Spinal cord (tissue), 10 donors: ENCODE measurements at places on chromosomes 7 and 10. TPM values are rescaled to one million over a fixed set of nuclear protein-coding genes. Genes with fewer than 3 reads are reported as not detected.

DNA sequence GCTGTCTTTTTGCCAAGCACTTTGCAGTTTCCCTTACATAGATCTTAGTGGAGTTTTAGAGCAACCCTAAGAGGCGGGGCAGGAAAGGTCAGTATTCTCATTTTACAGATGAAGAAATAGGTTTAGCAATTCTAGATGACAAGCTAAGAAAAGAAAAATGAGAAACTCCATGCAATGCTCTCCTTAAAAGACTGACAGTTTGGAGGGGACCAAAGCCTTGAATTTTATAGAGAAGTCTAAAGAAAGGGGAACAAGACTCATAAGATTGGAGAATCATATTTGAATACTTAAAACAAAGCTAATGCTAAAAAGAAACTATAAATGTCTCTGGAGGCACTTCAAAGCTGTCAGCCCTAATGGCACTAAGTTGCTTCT is 19.6 kb downstream of the CEP55 start:
- no peaks in the 10 kb centered on the region for H3K36me3 ChIP-seq
- H3K4me3 ChIP-seq = no peak overlapping the region
- H3K4me1 ChIP-seq = no peaks in the 10 kb centered on the region
- no peak for DNase-seq
- H3K27me3 ChIP-seq = no peaks in the 10 kb centered on the region
- H3K27ac ChIP-seq = no peak overlapping the region

- H3K4me1 ChIP-seq = no peaks in the 10 kb centered on the region
- H3K27me3 ChIP-seq = no peaks in the 10 kb centered on the region
- H3K4me3 ChIP-seq = no peak overlapping the region
- DNase-seq = no peak
- H3K27ac ChIP-seq = no peak overlapping the region
Observed at GRCh38 chr7:92010215-92010614, 69.6 kb downstream of the AKAP9 start.

DNA sequence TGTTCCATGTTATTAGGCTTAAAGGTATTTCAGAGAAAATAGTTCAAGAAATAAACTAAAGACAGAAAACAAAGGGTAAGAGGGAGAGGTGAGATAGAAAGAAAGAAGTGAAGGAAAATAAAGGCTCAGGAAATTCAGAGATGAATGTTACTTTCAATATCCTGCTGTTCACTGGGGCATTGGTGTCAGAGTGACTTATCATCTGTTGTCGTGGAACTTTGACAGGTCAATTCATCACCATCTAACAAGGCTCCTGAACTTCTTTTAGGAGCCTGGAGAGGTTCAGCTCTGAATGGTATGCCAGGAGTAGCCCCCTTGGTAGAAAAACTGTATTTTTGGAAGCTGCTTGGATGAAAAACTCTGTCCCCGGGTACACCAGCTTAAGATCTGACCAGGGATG is 100.1 kb downstream of the KLF6 start:
- H3K4me3 ChIP-seq = no peak overlapping the region
- no peaks in the 10 kb centered on the region for H3K27me3 ChIP-seq
- DNase-seq = no peak
- H3K36me3 ChIP-seq = no peaks in the 10 kb centered on the region

DNA sequence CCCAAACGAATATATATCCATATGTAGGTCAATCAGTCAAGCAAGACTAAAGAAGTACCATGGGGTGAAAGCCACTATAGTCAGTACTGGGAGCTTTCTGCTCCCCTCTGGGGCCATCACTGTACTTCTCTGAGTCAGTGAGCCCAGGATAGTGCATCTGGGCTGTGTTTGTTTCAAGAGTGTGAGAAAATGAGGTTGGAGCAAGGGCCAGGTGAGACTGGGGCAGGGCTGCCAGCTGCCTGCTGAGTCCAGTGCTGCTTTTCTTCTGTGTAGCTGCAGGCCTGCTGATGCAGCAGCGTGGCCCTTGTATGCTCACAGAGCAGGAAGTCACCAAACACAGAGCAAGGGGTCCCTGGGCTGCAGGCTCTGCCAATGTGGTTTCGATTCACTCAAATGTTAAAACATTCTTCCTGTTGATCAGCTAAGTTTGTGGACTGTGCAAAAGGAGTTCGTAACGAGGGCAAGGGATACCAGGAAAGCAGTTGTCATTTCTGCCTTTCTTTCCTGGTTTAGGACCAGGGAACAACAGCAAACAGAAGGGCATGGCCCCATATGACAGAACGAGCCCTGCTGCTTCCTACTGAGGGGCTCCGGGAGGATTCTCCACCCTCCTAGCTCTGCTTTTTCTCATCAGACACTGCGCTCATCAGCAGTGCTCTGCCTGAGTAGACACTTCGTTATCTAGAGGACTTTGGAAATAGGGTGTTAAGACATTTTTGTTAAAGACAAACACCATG is 65.4 kb upstream of the TNS3 start:
- no peaks in the 10 kb centered on the region for H3K36me3 ChIP-seq
- no peak overlapping the region for H3K27ac ChIP-seq
- H3K27me3 ChIP-seq = no peaks in the 10 kb centered on the region
- H3K4me1 ChIP-seq = peaks cover 3% of the 10 kb centered on the region
- DNase-seq = no peak

DNA sequence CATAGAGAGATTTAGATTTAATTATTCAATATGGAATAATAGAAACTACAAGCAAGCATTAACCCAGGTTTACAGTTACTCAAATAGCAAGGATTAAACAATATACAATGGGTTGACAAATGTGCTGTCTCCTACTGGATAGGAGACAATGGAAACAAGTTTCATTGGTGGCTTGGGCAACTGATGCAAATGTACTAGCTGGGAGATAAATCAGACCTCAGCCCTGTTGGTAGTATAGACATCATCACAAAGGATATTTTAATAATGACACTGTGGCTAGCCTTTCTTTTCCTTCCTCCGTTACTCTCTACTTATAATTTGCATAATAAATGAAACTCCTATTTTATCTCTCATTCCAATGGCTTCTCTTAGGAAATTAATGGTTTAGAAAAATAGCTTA is 96.5 kb upstream of the DKK1 start:
- no peak for DNase-seq
- no peaks in the 10 kb centered on the region for H3K4me1 ChIP-seq
- H3K36me3 ChIP-seq = no peaks in the 10 kb centered on the region
- H3K4me3 ChIP-seq = no peak overlapping the region

GRCh38 chr10:63273577-63273976 is 140.4 kb downstream of the NRBF2 start:
- no peak overlapping the region for H3K4me3 ChIP-seq
- H3K27ac ChIP-seq = no peak overlapping the region
- H3K4me1 ChIP-seq = no peaks in the 10 kb centered on the region
- H3K27me3 ChIP-seq = no peaks in the 10 kb centered on the region
- no peaks in the 10 kb centered on the region for H3K36me3 ChIP-seq
- DNase-seq = no peak

CLCN1 gene
- 0.06 TPM for polyA plus RNA-seq

DNA sequence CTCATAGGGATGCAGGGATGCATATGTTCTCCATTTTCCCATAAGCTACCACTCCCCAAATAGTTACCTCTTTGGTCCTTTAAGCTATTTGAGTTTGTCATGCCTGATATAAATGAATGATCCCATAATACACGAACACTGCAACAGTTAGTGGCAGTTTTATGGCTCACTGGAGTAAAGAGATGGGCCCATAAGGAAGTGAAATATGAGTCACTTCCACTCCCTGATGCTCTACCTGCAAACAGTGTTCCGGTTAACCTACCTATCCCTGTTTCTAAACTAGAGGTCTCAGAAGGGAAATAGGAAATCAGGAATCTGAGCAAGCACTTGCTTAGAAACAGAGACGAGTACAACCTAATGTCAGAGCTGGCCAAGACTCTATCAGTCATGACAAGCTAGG is 71.7 kb downstream of the CALD1 start:
- no peaks in the 10 kb centered on the region for H3K27me3 ChIP-seq
- no peaks in the 10 kb centered on the region for H3K36me3 ChIP-seq
- H3K4me3 ChIP-seq = no peak overlapping the region
- H3K27ac ChIP-seq = no peak overlapping the region
- H3K4me1 ChIP-seq = no peaks in the 10 kb centered on the region
- no peak for DNase-seq

DNA sequence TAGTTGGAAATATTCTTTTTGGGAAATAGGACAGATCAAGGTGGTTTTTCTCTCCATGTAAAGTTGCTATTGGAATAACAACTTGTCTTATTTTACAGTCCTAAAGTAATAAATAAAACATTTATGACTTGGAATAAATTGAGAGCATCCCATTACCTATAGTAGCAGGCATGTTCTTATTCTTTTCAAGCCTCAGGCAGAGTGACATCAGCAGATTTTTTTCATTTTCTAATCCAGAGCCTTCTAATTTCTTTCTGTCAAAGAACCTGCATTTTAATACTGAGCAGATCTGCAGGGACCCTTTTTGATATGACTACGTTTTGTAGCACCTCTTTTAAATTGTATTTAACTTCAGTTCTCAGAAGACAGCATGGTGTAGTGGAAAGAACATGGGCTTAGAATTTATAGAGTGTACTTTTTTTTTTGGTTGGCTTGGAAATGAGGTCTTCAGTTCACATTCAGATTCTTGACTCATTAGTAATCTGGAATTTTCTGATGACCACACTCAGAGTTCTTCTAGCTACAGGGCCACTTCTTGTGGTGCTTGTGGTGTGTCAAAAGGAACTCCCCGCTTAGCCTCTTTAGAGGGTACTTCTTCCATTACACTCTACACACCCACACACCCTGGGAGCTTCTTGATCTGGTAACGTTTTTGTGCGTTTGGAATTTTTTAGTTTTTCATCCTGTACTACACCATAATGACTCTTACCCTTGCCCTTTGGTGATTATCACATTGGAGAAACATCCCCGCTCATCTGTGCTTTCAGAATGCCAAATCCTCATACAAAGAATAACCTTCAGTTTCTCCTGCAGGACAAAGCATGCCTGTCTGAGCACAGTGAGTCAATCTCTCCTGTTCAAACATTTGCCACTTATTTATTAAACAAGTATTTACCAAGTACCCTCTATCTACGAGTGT is 34.6 kb downstream of the AGK start:
- no peak for DNase-seq
- H3K4me1 ChIP-seq = no peaks in the 10 kb centered on the region
- no peaks in the 10 kb centered on the region for H3K36me3 ChIP-seq
- no peak overlapping the region for H3K27ac ChIP-seq
- H3K27me3 ChIP-seq = no peaks in the 10 kb centered on the region

DNA sequence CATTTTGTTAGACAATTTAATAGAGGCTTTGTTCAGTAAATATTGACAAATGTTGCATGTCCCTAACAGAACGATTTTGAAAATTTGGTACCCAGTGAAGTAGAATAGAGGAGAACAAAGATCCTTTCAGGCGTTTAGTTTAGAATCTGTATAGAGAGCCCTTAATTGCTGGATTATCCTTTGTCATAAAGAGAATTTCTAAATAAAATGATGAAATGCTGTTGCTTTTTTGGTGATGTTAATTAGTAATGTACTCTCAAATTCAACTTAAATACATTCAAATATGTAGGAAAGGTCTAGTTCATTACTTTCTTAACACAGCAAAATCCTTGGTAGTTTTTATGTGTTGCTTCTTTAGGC is 1.2 kb downstream of the LUC7L2 start:
- peaks cover 15% of the 10 kb centered on the region for H3K4me1 ChIP-seq
- DNase-seq = no peak
- peak overlapping the region; percentile 100 for H3K27ac ChIP-seq
- peak overlapping the region; percentile 98 for H3K4me3 ChIP-seq

TBC1D12 gene
- polyA plus RNA-seq = 35.5 TPM

ANXA8L1 gene
- polyA plus RNA-seq = not detected

GOLGA7B gene
- polyA plus RNA-seq = 42.7 TPM

GRCh38 chr7:104927055-104927454 is 87.0 kb upstream of the KMT2E start:
- peaks cover 7% of the 10 kb centered on the region for H3K4me1 ChIP-seq
- H3K36me3 ChIP-seq = no peaks in the 10 kb centered on the region
- no peaks in the 10 kb centered on the region for H3K27me3 ChIP-seq
- no peak overlapping the region for H3K27ac ChIP-seq
- DNase-seq = no peak
- no peak overlapping the region for H3K4me3 ChIP-seq

DNA sequence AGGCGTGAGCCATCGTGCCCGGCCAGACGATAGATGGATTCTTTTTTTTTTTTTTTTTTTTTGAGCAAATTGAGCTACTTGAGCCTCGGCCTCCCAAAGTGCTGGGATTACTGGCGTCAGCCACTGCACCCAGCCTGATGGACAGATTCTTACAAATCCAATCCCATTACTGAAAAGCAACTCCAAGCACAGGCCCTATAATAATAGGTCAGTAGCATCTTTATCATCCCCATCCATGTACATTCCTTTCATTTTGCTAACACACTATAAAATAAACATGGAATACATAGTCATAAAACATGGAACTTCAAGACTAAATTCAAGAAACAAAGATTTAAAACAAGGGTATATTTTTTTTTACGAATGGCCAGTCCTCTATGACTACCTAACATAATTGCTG is 16.0 kb upstream of the RSBN1L start:
- H3K27ac ChIP-seq = no peak overlapping the region
- H3K4me3 ChIP-seq = no peak overlapping the region
- no peaks in the 10 kb centered on the region for H3K4me1 ChIP-seq
- H3K36me3 ChIP-seq = peaks cover 5% of the 10 kb centered on the region
- no peaks in the 10 kb centered on the region for H3K27me3 ChIP-seq

GFRA1 gene
- 60.1 TPM for polyA plus RNA-seq

DNA sequence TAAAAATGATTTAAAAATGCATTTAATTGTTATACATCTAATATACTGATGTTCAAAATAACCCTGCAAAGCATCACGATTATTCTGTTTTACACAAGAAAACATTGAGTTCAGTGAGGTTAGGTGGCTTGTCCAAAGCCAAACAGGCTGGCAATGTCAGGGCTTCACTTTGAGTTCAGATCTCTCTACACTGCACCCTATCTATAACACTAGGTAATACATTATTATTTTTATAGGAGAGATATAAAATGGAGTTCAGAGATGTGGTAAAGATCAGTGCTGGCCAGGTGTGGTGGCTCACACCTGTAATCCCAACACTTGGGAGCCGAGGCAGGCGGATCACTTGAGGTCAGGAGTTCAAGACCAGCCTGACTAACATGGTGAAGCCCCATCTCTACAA is 165.9 kb upstream of the MYO3A start:
- no peaks in the 10 kb centered on the region for H3K27me3 ChIP-seq
- H3K36me3 ChIP-seq = no peaks in the 10 kb centered on the region
- no peak overlapping the region for H3K4me3 ChIP-seq
- no peak for DNase-seq
- H3K27ac ChIP-seq = no peak overlapping the region
- H3K4me1 ChIP-seq = peaks cover 4% of the 10 kb centered on the region

DNA sequence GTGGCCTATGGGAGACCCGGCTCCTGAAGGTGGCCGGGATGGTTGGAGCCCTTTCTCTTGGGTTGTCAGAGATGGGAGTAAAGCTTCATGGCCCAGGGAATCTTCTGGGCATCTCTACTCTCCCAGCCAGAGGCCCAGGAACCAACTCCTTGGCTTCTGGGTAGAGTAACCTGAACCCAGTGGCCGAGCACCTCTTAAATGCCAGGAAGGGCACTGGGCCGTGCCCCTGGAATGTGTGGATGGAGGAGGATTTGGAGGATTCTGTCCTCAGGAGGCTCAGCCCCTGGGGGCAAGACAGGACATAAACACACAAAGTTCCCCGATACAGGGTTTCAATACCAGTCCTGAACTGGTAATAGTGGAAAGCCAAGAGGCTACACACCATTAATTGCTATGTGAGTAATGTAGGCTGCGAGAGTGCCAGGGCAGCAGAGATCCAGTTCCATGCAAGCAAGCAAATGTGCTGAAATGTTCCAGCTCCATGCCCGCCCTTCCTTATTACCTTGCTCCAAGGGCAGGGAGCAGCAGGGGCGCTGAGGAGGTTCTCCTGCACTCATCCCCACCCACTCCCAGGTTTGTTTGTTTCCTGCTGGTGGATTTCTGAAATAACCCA is 1.2 kb downstream of the PALD1 start:
- H3K36me3 ChIP-seq = peaks cover 8% of the 10 kb centered on the region
- H3K27me3 ChIP-seq = no peaks in the 10 kb centered on the region
- H3K4me1 ChIP-seq = peaks cover 59% of the 10 kb centered on the region
- DNase-seq = no peak
- peak overlapping the region; percentile 82 for H3K27ac ChIP-seq
